ENCODE measurements at places on chromosomes 12 and 14.
A peak's percentile ranks its signal among the peaks of the same experiment; 100 is the strongest.

DNA sequence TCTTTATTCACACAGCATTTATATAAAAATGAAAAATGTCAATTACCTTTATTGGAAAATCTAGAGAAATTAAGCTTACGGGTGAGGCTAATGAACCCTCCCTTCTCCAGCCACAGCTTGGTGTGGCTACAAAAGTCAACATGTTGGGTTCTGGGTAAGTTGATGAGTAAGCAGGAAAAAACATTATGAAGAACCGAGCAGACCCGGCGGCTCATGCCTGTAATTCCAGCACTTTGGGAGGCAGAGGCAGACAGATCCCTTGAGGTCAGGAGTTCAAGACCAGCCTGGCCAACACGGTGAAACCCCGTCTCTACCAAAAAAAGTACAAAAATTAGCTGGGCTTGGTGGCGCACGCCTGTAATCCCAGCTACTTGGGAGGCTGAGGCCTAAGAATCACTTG is 10.9 kb downstream of the NAA25 start:
- no peak for DNase-seq

DNA sequence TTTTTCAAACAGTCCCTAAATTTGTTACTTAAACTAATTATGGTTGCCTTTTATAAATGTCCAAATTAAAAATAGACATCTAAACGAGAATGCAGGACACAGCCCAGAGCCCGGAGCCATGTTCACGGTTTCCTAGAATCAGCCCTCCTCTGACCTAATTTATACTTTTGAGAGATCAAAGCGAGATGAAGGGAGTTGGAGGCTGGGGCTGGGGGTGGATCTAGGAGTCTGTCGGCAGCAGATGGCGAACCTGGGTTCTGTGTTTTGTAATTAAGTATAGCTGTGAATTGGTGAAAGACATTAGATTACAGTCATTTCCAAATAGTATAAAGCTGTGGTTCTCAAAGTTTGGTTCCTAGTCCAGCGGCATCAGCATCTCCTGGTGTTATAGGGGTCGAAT is 210.1 kb downstream of the SLC41A2 start:
- DNase-seq, result no peak

DNA sequence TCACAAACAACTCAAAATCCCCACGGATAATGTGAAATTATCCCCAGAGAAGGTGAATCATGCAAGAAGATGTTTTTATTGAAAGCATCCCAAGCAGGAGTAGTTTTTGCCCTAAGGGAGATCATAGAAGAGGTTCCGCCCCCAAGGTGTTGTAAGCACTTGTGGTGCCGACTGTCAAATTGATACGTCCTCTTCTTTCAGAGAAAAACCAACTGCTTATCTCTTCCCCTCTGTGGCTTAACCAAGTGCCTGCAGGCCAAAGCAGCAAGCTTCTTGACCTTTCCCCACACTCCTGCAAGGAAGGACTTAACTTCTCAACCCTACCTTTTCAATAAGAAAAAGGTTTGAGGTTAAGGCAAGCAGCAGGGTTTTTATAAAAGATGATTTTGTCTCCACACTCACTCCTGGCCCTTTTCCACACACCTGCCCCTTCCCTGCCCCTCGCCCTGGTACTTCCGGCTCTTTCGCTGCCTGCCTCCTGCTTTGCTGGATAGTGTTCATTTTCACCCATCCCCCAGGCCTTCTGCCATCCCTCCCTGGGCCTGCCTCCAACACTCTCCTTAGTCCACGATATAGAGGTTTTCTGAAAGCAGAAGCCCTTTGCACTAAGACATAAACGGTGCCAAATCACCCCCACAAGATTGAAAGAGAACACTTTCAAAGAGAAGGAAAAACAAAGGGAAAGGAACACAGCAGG is 114.5 kb downstream of the EGLN3 start:
- DNase-seq, result no peak

DNA sequence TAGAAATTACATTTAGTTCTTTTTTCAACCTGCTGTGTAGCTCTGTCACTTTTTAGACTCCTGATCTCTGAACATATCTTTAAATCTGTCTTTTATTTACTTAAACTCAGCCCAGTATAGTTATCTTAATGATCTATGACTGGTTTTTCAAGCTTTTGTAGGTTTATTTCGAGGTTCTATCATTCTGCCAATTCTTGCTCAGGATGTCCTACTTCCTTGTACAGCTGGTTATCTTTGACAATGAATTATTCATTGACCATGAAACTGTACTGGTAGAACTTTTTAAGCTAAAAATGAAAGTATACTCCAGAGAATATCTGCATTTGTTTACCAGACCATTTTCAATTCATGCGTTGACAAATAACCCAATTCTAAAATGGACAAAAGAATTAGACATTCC is 37.8 kb downstream of the TC2N start:
- DNase-seq, result no peak

- DNase-seq, result no peak
These were observed 34.5 kb upstream of the TBX5 start for GRCh38 chr12:114440270-114441038.

DNA sequence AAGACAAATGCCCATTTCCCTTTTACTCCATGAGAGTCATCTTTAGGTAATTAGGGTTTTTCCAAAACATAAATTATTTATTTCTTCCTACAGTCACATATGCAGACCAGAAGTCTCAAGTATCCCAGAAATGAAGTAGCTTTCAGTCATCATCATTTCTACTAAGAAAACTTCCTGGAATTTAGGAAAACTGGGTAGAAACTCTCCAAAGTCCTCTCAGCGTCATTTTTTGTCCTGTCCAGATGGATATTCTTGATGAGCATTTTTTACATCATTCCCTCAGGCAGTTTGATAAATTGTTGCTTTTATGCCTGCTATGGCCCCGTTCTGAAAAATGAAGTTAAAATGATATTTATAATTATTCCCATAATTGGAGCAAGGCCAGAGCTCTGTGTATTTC is 93.9 kb upstream of the DCN start:
- DNase-seq, result no peak

GRCh38 chr12:89225808-89226411 is 126.4 kb downstream of the DUSP6 start:
- peak; percentile 26 for DNase-seq

DNA sequence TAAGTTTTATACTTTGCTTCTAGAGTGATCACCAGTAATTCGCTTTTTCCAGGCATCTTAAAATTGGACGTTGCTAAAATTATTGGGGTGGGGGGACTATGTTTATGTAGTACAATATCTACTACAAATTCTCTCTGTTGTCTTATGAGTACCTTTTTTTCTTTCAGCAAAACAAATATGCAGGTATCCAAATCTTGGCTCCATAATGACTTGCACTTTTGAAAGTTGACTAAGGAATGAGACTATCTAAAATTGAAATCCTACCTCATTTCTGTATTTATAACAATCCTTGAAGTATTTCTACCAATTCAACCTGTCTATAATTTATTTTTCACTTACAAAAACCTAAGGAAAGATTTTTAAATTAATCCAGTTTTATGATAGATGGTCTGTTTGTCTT is 2.4 kb downstream of the DYNC1H1 start:
- no peak for DNase-seq

DNA sequence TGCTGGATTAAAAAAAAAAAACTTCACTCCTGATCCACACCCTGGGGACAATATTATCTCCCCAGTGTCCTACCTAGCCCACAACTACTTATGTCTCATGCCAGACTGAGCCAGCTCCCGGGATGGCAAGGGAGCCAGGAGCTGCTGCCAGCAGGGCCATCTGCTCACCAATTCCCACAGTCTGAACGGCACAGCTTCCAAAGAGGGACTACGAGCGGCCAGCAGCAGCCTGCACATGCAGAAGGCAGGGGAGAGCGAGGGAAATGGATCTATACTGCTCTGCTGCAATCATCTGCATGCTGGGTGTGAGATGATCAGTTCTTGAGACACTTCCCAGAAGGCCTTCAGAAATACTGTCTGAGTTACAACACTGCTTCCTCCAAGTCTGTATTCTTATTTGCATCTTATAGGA is 11.1 kb downstream of the SSH1 start:
- no peak for DNase-seq

GRCh38 chr14:95304342-95304741 is 15.4 kb downstream of the CLMN start:
- DNase-seq, result no peak

- no peak for DNase-seq
These were observed 2.5 kb downstream of the TAMALIN start for GRCh38 chr12:52009081-52009751.

- DNase-seq, result no peak
These were observed 80.4 kb downstream of the PITPNM2 start for GRCh38 chr12:123070267-123071081.

DNA sequence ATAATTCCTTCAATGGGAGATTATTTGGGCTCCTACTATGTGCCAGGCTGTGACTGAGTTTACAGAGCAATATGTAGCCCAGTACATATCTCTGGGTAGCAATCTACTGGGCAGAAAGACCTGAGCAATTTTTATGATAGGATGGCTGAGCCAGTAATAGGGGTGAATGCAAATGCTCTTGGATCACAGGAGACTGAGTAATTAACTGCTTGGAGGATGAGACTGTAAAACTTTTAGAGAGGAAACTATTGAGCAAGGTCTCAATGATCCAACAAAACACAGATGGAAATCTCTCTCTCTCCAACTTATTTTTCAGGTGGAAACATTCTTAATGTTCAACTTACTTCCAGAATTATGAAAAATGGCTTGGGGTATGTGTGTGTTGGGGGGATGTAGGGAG is 402.2 kb downstream of the AEBP2 start:
- no peak for DNase-seq

GRCh38 chr14:59132796-59133494 is 55.5 kb upstream of the DAAM1 start:
- DNase-seq, result no peak

DNA sequence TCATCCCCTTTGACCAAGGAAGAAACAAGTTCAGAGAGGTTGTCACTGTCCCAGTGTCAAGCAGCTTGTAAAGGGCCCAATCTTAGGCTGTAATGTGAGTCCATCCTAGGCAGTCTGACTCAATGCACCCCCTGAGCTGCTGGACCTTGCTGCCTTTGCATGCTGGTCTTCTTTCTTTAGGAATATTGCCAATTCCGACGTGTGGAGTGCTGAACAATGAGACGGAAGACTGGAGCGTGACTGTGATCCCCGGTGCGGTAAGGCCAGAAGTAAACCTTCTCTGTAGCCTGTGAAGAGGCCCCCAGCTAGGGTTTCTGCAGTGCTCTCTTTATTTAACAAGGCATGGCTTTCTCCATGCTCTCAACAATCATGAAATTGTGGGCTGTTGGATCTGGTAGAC is 963 bp downstream of the TCTN2 start:
- DNase-seq, result no peak

DNA sequence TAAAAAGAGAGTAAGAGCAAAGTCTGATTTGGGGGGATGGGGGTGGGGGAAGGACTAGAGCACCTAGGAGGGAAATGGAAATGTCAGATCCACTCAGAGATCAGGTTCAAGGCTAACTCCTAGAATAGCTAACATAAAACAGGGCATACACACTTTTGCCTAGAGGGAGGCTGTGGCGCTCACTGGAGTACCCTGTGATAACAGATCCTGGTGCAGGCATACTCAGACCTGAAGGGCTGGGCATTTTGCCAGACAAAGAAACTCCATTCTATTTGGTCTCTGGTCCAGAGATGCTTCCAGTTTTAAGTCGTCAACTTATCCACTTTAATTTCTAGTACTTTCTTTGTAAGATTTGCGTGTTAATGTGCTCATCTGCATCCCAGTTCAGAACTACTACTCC is 5.8 kb downstream of the CTDSP2 start:
- DNase-seq, result no peak

DNA sequence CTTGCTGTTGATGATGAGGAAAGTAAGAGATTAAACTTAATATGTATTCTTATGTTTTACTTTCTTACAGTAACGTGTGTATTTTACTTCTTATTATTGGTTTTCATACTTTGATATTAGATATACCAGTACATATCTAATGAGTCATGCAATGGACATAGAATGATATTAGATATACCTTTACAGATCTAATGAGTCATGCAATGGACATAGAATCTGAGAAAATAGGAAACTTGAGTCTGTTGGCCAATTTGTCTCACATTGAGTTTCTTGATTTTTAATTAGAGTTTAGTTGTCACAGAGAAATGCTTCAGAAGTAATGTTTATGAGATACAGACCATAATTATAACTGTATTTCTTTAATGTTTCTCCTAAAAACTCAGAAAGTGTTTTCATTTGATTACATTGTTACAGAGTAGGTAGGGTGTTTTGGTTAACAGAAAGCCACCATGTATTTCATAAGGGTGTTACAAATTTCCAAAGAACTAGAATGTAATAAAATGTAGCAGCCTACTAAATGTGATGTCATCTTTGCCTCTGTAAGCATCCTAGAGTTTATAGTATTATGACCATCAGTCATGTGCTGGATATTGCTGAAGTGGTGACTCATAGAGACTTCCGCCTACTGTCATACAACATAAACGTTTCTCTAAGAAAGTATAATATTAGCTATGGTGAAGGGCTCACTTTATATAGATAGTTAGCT is 3.0 kb downstream of the GAS2L3 start:
- DNase-seq, result no peak

DNA sequence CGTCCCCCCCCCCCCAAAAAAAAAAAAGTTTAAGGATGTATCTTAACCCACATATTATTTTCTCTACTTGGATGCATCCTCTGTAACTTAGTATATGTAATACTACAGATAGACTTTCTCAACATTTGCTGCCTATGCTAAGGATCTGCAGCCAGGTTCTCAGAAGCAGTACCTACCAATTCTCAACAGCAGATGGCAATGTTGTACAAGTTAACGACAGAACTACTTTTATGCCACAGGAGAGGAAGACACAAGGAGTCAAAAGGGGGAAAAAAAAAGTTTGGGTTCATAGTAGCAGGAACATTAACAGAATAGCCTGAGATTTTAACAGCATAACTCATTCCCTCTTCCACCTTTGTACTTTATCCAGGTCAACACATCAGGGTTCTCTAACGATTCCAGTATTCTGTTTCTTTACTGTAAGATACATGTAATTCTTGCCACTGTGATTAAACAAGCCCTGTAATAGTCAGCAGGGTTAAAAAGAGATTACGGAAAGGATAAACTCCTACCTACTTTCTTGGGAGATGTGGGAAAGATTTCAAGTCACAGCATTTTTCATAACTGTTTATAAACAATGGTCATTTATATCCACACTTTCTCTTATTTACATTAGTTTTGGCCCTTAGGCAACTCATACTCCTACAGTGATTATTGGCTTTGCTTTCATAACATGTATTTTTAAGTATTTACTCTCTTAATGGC is 5.7 kb upstream of the NEK9 start:
- peak; percentile 35 for DNase-seq

DNA sequence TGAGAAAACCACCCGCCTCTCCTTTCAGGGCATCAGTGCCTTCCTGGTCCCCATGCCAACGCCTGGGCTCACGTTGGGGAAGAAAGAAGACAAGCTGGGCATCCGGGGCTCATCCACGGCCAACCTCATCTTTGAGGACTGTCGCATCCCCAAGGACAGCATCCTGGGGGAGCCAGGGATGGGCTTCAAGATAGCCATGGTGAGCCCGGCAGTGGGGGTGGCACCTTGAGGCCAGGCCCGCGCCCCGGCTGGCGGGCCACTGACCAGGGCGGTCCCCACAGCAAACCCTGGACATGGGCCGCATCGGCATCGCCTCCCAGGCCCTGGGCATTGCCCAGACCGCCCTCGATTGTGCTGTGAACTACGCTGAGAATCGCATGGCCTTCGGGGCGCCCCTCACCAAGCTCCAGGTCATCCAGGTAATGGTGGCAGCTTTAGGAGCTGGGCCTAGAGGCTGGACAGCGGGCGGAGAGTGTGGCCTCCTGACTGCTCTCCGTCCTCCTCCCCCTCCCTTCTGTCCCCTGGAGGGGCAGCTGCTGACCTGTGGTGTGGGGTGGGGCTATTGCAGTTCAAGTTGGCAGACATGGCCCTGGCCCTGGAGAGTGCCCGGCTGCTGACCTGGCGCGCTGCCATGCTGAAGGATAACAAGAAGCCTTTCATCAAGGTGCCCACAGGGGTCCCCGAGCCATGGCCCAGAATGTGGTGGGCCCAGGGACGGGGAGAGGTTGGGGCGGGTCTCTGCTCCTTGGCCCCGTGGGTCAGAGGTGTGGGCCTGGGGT is 12.8 kb downstream of the ACADS start:
- no peak for DNase-seq
